ENCODE measurements at places on chromosomes 4 and X.
A peak's percentile ranks its signal among the peaks of the same experiment; 100 is the strongest.

GRCh38 chrX:12751887-12752286 is 39.3 kb upstream of the PRPS2 start:
- no peak for DNase-seq

GRCh38 chr4:16206301-16206700 is 20.0 kb downstream of the TAPT1 start:
- no peak for DNase-seq

GRCh38 chr4:14659286-14659685 is 343.0 kb upstream of the CPEB2 start:
- no peak for DNase-seq

- no peak for DNase-seq
These were observed 105.4 kb downstream of the HS6ST2 start for GRCh38 chrX:132853040-132853439.

DNA sequence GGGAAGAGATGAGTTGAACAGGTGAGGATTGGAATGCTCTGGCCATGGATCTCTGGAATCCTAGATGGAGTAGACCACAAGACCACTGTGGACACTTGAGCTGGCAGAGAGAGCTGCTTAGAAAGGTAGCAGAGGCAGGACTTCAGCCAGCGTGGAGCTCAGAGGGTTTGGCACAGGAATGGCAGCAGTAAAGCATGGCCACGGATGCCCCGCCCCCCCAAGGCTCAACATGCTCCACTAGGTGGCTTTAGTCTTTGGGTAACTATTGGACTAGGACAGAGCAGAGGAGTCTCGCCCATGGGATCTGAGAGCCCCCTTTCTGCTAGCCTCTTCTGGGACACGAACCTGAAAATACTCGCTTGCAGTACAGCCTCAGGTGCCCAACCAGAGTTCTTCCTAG is 150.1 kb upstream of the NEIL3 start:
- no peak for DNase-seq

DNA sequence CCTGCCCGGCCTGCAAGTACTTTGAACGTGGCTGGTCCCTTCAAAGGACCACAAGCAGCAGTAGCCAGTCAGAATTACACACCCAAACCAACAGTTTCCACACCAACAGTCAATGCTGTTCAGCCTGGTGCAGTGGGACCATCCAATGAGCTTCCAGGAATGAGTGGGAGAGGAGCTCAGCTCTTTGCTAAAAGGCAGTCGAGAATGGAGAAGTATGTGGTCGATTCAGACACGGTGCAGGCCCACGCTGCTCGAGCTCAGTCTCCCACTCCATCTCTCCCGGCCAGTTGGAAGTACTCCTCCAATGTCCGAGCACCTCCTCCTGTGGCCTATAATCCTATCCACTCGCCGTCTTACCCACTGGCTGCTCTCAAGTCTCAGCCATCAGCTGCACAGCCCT is 104.4 kb upstream of the MYOZ2 start:
- DNase-seq, result no peak

- no peak for DNase-seq
These were observed at the start of gene GPRASP2 for GRCh38 chrX:102712216-102712966. Gene GPRASP2, plus strand, starts transcription at chrX:102712448. Its CDS starts 2,422 bp downstream, at chrX:102714870.

DNA sequence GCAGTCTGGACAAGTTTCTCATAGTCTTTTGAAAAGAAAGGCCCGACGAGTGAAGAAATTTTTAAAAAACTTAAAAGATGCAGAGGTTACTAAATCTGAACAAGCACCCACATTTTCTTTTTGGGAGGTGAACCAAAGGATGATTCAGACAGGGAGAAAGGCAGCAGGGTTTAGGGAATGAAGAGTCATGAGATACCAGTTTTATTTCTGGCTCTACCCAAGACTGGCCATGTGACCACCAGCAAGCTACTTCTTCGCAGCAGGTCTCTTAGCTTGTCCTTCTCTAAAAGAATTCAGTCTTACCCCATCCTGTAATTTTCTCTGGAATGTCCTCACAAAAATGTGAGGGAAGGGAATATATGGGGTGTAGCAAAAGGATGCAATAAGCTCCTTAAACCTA is 37.6 kb downstream of the AMOT start:
- no peak for DNase-seq

- DNase-seq, result no peak
These were observed 80.5 kb upstream of the TMEM150C start for GRCh38 chr4:82642331-82642730.

GRCh38 chr4:152417673-152418072 is 118.2 kb downstream of the FBXW7 start:
- no peak for DNase-seq

DNA sequence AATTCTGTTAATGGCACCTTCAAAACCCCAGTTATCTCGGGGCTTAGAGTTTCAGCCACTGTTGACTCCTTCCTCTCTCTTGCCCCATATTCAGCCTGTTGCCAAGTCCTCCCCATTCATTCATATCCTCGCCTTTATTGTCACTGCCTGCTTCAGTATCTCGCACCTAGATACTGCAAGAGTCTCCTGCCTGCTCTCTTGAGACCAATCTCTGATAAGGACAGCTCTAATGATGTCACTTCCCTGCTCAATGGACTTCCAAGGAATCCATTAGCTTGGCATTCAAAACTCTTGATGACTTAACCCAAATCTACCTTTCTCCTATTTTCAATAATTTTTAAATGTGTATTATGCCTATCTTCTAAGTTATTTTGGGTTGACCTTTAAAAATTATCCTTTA is 1.1 kb upstream of the UBE2A start:
- DNase-seq, result no peak

- no peak for DNase-seq
These were observed 62.3 kb upstream of the HHIP start for GRCh38 chr4:144583658-144584057.

DNA sequence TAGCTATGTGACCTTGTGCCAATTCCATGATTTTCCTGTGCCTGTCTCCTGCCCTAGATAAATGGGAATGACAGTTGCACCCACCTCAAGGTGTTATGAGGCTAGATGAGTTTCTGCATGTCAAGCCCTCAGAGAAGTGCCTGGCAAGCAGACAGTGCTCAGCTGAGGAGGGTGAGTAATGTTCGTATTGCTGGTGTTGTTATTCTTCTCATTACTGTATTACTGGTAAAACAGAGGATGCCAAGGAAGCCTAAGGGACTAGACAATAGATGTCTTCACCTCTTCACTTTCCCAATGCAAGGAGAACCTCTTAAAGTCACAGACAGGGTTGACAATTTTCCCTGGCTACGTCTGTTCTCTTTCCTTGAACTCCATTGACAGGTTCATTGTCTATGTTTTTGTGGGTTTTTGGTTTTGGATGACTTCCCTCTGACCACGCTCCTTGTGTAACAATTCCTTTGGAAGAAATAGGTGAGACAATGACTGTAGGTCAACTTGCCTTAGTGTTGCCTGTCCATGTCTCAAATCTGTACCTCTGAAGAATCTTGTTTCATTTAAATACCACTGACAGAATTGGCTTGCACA is 19.2 kb downstream of the ETDC start:
- no peak for DNase-seq

DNA sequence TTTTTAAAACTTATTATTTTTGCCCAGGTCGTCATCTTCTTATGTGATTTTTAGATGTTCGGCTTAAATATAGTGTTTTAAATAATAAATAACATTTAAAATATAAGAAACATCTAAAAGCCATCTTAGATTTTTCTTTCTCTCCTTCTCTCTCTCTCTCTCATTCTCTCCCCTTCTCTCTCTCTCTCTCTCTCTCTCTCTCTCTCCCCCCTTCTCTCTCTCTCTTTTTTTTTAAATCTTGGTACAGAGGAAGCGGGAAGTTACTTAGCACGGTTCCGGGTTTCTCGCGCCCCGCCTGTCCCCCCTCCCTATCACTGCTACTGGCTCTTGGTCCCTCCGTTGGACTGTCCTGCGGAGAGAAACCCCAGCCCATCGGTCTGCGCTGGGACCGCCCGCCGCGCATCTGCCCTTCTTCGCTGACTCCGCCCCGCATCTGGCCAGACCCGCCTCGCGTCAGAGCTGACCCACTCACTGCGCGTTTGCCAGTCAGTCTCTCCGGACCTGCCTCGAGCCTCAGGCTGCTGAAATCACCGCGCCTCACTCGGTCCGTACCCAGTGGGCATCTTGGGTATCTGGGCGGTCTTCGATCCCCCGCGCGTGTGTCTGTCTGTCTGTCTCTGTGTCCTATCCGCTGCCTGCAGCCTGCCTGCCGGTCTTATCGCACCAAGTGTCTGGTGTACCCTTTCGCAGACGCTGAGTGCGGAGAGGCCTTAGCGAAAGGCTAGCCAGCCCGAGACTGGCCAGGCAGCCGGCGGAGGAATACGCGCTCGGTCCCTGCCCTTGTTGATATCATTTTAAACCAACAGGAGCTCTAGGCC is at the start of gene PABPC5:
Gene PABPC5, plus strand, starts transcription at position 489 of the 818 bp plus-strand sequence. CDS start 739 bp downstream, outside the sequence.
- DNase-seq, result no peak

GRCh38 chr4:11698846-11699590 is 270.3 kb upstream of the HS3ST1 start:
- no peak for DNase-seq

GRCh38 chrX:39416547-39417260 is 615.4 kb downstream of the MID1IP1 start:
- DNase-seq, result no peak

DNA sequence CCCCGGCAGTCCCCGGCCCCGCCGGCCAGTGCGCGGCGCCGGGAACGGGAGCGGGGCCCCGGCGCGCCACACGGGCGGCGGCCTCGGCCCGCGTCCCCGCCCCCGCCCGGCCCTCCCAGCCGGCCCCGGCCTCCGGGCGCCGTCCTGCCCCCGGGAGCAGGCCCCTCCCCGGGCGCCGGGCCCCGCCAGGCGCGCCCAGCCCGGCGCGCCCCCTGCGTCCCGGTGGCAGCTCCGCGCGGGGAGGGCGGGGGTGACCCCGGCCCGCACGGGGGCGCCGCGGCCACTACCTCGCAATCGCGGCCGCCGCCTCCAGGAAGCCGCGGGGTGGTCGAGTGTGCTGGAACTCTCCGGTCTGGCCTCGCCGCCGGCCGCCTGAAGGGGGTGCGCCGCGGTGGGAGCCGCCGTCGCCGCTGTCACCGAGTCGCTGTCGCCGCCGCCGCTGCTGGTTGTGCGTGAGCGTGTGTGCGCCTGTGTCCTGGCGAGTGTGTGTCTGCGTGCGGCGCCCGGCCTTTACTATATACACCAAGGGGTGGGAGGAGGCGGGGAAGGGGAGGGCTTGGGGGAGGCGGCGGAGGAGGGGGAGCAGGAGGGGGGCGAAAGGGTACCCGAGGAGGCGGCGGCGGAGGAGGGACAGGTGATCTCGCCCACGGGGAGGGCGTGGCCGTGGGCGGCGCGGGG is at the start of gene RAI2:
Gene RAI2, minus strand, starts transcription at position 488 of the 678 bp plus-strand sequence. CDS start 59,288 bp downstream, outside the sequence.
- DNase-seq, result no peak

- no peak for DNase-seq
These were observed 89.2 kb downstream of the GATB start for GRCh38 chr4:151671541-151672059.

DNA sequence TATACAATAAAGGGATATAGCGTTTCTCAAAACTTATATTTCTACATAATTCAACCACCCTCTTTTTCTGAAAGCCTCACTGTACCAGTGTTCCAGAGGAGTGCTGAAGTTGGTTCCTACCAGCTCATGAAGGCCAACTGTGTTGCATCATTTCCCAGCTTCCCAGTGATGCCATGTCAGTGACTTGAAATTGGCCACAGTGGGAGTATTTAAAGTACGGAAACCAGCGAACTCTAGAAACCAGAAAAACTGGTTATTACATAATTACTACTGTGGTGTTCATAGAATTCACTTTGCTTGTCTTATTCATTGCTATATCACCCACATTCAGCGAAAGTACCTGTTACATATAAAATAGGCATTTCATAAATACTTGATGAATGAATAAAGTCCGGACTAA is 135.4 kb downstream of the GC start:
- no peak for DNase-seq

GRCh38 chr4:98928505-98929340 is at the start of gene EIF4E:
Gene EIF4E, minus strand, starts transcription at chr4:98929133. Its CDS starts 21 bp downstream, at chr4:98929112.
- peak; percentile 82 for DNase-seq

GRCh38 chrX:68490644-68491043 is 8.2 kb upstream of the YIPF6 start:
- DNase-seq, result no peak

DNA sequence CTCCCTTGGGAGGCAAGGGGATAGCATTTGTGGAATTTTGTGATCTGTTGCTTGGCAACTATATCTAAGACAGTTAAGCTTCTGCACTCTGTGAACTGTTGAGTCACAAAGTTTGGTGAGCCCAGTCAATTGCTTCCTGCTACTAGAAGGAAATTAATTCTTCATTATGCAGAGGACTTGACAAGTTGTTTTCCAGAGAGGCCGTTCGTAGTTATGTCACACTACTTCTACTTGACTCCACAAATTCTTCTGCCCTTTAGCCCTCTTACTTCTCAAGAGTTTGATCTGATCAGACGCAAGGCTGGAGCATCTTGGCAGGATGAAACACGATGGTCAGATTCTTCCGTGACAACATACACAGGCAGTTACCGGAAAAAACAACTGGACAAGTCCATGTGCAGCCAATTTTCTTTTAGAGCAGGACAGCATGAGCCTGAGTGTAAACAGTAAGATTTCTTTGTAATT is at the start of gene C4orf51:
Gene C4orf51, plus strand, starts transcription at position 156 of the 465 bp plus-strand sequence. Its CDS starts 58 bp downstream, at position 214.
- no peak for DNase-seq

DNA sequence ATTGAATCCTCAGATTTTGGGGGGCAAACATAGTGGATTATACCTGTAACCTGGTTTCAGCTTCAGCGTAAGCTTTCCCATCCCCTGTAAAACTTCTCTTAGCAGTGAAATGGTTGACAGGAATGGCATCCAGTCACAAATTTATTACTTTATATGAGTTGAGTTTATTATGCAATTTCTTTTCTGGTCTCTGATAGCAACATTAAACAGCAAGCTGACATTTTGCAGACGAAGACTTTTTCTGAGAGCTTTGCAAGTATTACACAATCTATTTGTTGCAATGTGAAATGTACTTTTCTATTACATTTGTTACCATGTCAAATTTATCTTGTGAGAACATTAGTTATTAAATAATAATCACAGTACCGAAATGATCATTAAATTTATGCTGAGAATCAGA is 60.6 kb downstream of the GSPT2 start:
- no peak for DNase-seq

- DNase-seq, result no peak
These were observed 62.9 kb downstream of the RHOXF2B start for GRCh38 chrX:120014354-120015130.

DNA sequence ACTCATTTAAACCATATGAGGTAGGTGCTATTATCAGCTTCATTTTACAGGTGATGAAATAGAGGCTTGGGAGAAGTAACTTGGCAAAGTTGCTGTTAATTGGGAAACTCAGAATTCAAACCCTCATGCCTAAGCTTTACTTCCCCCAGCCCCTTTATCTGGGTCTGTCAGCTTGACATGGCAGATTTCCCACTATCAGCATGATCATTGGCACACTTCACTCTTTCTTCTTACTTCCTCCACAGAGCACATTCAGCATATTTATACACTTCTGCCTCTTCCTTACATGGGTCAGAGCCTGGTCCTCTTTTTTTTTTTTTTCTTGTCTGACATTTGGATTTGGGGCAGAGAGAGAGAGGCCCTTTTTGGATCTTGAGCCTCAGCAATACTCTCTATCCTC is 56.5 kb upstream of the ARX start:
- no peak for DNase-seq

GRCh38 chr4:26459054-26459755 is 31.1 kb downstream of the CCKAR start:
- no peak for DNase-seq

DNA sequence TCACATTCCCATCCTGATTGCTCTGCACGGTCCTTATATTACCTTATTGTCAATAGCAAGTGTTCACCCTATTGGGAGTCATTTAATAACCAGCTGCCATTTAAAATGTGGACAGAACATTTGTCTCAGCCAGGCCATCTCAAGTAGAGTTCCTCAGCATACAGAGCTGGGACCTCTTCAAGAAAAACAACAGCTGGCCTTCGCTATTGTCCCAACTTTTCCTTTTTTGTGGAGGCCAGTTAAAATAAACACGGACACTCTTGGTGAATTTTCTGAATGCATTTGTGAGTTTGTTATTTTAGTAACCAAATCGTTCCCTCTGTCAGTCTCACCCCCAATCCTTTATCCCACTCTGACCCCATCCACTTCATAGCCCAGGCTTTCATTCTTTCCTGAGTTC is 395.3 kb upstream of the PITX2 start:
- no peak for DNase-seq

Measured in NCI-H2107 (cell line).